ENCODE measurements at places on chromosomes 12 and 14. TPM values are rescaled to one million over a fixed set of nuclear protein-coding genes. Genes with fewer than 3 reads are reported as not detected.

Gene SERPINA10
- 0.06 TPM for total RNA-seq

Gene PLA2G1B
- not detected for total RNA-seq

Gene KCNMB4
- 8.9 TPM for total RNA-seq

Gene LMNTD1
- total RNA-seq: not detected

Gene ABCC9
- 49.5 TPM for total RNA-seq

Gene CCDC198
- 176 TPM for total RNA-seq

Gene ALDH2
- total RNA-seq: 56.5 TPM

Gene OTX2
- 0.23 TPM for total RNA-seq

Data from metanephros (tissue), 2 donors.